ENCODE measurements at places on chromosomes 5 and 9. TPM values are rescaled to one million over a fixed set of nuclear protein-coding genes. Genes with fewer than 3 reads are reported as not detected.

DNA sequence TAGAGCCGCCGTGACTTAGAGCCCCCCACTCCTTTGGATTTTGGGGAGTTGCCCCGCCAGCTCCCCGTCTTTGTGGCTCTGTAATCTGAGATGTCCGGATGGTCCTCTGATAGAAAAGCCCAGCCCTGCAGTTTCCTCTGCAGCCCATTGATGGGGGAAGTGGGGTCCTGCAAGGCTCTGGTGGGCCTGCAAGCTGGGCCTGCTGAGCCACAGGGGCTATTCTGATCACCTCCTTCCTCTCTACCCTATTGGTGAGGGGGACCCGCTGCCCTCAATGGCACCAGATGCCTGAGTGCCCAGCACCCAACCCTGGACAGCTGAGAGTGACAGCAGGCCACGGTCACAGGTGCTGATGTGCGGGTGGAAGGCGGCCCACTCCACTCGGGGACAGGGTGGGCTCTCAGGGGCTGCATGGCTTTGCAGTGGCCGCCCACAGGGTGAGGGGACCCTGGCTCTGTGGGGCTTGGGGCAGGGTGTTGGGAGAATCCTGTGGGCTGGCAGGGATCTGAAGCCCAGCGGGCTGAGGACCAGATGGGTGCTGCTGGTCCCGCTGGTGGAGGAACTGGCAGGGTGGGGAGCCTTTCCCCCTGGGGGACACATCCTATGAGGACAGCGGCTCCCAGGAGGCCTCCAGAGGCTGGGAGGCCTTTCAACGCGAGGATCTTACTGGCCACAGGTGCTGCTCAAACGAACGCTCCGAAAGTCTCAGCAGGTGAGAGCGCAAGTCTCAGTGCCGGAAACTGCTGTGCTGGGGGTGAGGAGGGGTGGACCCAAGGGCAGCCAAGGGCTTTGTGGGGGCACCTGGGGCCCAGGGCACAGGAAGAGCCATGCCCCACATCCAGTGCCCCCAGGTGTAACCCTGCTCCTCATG, 30.0 kb upstream of the LPCAT1 start:
- H3K36me3 ChIP-seq = no peaks in the 10 kb centered on the region
- H3K27me3 ChIP-seq = peaks cover 21% of the 10 kb centered on the region
- peaks cover 3% of the 10 kb centered on the region for H3K4me1 ChIP-seq

DNA sequence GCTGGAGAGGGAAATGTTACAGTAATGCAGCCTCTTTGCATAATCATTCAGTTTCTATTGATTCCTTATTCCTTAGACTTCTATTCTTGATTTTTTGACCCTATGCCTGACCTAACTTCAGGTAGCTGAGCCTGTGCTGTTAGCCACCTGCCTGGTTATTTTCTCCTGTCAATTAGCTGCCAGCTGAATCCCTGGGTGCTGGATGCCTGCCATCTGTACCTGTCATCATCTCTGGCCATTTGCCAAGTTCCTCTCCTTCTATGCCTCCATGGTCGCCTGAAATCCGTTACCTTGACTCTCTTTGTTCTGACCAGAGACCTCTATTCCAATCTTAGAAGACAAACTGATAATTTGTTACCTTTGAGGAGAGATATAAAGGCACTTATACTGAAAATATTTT, 178.3 kb downstream of the CAVIN4 start:
- no peaks in the 10 kb centered on the region for H3K4me1 ChIP-seq
- H3K4me3 ChIP-seq = no peak overlapping the region
- no peak overlapping the region for H3K27ac ChIP-seq
- no peaks in the 10 kb centered on the region for H3K36me3 ChIP-seq

DNA sequence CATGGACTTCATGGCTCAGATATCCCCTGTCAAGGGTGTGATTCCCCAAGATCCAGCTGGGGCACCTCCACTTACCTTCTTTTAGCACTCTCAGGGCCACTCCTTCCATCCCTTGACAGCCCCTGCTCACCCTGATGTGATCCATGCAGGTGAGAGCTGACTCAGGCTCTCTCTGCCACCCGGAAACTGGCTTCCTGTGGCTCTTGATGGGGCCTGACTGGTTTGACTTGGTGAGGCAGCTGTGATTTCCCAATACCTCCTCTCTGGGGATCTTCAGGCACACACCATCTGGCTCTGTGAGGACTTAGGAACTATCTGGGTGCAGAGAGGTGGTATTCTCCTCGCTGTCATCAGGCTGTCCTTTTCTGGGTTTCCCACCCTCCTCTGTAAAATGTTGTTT, 7.9 kb upstream of the FAT2 start:
- H3K27ac ChIP-seq = no peak overlapping the region
- no peaks in the 10 kb centered on the region for H3K36me3 ChIP-seq
- no peaks in the 10 kb centered on the region for H3K4me1 ChIP-seq
- no peak for DNase-seq
- no peak overlapping the region for H3K4me3 ChIP-seq

ZNF484 gene
- total RNA-seq = 8.4 TPM

HEMGN gene
- 0.16 TPM for total RNA-seq

DNA sequence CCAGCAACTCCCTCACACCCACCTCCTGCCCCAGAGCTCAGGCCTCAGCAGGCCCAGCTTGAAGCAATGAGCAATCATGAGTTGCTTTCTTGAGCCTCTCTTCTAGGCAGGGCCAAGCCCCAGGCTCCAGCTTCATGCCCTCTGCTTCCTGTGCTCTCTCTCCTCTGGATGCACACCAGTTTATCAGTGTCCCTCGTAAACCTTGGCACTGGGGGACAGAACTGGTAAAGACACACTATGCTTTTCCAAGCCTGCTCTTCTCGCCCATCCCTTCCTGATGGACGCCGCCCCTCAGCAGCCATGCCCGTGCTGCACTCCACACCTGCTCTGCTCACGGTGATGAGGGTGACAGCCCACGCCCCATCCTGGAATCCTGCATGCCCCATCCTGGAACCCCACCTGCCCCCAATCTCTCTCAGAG, 49.4 kb upstream of the ORM1 start:
- no peak for DNase-seq
- H3K36me3 ChIP-seq = no peaks in the 10 kb centered on the region
- no peaks in the 10 kb centered on the region for H3K27me3 ChIP-seq
- no peak overlapping the region for H3K27ac ChIP-seq
- no peak overlapping the region for H3K4me3 ChIP-seq

DNA sequence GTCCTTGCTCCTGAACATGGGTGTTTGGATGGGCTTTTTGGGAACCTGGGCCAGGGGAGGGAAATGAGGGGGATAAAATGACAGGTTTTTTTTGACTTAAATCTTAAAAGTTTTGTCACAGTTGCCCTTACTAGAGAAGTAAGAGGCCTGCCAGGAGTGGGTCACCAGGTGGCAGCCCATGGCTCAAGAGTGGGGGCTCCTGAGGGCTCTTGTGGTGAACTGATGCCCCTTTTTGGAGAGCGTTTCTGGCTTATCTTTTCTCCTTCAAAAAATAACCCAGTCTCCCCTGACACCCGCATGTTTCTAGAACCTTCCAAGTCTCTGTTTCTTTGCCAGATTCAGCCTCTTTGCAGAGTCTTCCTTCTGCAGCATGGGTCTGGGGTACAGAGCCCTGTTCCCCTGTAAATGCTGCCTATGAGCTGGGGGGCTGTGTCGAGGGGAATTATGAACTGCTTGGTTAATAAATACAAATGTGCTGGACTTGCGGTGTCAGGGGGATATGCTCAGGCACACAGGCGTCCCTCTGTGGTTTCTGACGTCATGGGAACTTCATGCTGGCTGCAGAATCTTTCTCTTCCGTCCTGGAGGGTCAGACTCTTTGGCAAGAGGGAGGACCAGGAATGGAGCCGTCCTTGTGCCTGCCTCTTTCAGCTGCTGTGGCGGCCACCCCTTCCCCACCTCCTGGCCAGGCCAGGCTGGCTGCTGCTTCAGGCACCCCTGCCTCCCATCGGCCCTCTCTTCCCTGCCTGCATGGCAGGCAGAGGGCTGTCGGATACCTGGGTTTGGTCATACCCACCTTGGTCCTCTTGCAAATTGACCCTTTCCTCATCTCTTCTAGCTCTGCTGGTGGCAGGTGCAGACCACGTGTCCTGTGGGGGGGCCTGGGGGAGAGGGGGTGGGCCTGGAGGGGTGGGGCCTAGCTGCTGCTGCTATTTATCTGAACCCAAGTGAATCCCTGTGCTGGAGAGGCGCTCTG, 30.1 kb downstream of the PTPA start:
- no peak for DNase-seq
- peak overlapping the region; percentile 99 for H3K27ac ChIP-seq
- peaks cover 51% of the 10 kb centered on the region for H3K36me3 ChIP-seq
- peaks cover 90% of the 10 kb centered on the region for H3K4me1 ChIP-seq
- peak overlapping the region; percentile 32 for H3K4me3 ChIP-seq

GRCh38 chr5:97628807-97629206, 445.8 kb upstream of the RIOK2 start:
- H3K27ac ChIP-seq = no peak overlapping the region
- no peak overlapping the region for H3K4me3 ChIP-seq
- H3K36me3 ChIP-seq = no peaks in the 10 kb centered on the region
- no peaks in the 10 kb centered on the region for H3K27me3 ChIP-seq
- DNase-seq = no peak
- no peaks in the 10 kb centered on the region for H3K4me1 ChIP-seq

DNA sequence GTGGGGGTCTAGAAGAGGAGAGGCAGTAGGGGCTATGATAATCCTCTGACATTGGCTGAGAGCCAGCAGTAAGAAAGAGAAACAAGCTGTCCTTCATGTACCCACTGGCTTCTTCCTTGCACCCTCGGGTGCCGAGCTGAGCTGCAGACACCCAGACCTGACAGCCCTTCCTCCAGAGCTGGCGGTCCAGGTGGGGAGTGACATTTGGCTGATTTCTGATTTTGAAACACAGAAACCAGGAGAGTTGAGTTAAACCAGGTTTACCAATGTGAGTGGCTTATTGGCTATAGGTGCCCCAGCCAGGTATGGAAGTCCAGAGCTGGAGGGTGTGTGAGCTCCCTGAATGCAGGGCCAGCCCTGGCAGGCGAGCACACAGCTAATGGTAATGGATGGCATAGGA, 59.2 kb downstream of the GADD45G start:
- no peak overlapping the region for H3K27ac ChIP-seq
- H3K36me3 ChIP-seq = no peaks in the 10 kb centered on the region
- H3K4me3 ChIP-seq = no peak overlapping the region
- no peak for DNase-seq

DNA sequence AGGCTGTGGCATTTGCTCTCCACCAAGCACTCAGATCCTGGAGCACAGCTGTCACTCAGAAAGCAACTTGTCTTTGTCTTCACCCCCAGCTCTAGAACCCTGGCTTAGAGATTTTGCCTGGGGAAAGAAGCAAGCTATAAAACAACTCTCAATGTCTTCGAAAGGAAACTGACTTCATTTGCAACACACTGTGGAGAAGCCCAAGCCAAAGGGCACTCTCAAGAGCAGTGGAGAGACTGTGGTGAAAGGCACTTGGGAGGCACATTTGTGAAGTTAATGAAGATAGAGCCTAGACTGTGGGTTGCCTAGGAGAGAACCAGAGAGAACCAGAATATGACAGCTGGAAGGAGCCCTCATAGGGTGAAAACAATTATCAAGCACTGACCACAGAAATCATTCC, 103.4 kb downstream of the CFAP95 start:
- no peak for DNase-seq
- no peak overlapping the region for H3K27ac ChIP-seq
- H3K4me3 ChIP-seq = no peak overlapping the region
- no peaks in the 10 kb centered on the region for H3K36me3 ChIP-seq

IL33 gene
- 48.4 TPM for total RNA-seq

DNA sequence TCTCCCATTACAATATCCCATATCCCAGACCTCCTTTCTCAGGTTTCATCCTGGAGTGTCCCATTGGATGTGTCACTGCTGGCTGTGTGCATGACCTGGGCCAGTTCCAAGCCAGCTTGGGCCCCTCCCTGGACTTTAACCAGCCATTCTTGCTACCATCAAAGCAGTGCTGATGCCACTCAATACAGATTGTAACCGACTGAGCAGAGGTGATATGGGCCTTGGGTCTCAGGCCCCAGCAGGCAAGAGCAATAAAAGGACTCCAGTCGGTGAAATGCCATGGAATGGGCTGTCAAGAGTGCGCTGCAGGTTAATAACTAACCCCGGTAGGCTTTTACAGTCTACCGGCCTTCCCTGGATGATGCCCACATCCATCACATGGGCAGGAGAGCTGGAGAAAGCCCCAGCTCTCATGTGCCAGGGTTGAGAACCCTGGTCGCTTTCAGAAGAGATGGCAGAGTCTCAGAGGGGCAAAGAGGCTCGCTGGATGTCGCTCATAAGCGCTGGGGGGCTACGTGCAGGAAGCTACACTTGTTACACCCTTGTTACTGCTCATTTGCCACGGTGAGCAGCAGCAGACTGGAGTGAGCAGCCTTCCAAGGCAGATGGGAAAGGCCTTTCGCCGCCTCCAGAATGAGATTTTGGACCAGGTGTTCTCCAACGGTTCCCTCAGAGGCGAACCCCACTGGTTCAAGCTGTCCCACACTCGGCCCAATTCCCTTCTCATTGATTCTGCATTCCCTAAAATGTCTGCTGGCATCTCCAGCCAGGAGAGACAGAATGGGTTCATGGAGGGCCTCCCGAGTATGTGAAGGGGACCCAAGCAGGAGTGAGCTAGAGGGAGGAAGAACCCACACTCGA, 13.2 kb downstream of the EPB41L4B start:
- H3K4me3 ChIP-seq = no peak overlapping the region
- H3K27me3 ChIP-seq = no peaks in the 10 kb centered on the region
- no peak overlapping the region for H3K27ac ChIP-seq
- H3K4me1 ChIP-seq = no peaks in the 10 kb centered on the region

EPB41L4A gene
- total RNA-seq = 21.3 TPM

LTC4S gene
- total RNA-seq = 19.6 TPM

SLC1A3 gene
- total RNA-seq = 27.5 TPM

GRCh38 chr9:2742214-2742613, 24.9 kb downstream of the KCNV2 start:
- no peaks in the 10 kb centered on the region for H3K4me1 ChIP-seq
- H3K36me3 ChIP-seq = no peaks in the 10 kb centered on the region
- H3K27me3 ChIP-seq = no peaks in the 10 kb centered on the region
- no peak overlapping the region for H3K27ac ChIP-seq

DNA sequence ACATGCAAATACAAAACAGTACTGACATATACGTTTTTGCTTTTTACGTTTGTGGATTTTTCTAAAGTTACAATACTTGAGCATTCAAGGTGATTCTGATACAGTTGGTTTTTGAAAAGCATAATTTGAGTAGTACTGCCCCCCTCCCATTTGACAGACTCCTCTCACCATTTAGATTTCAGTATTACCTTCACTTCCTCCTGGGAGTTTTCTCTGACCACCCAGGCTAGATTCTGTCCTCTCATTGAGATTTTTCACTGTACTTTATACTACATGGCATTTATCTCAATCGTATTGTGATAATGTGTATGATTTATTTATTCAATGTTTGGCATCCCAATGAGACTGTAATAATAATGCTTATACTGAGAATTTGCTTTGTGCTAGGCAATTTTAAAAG, 32.8 kb upstream of the SMAD5 start:
- H3K27me3 ChIP-seq = no peaks in the 10 kb centered on the region
- no peaks in the 10 kb centered on the region for H3K4me1 ChIP-seq
- H3K4me3 ChIP-seq = no peak overlapping the region
- no peaks in the 10 kb centered on the region for H3K36me3 ChIP-seq
- H3K27ac ChIP-seq = no peak overlapping the region

- H3K4me3 ChIP-seq = no peak overlapping the region
- no peak overlapping the region for H3K27ac ChIP-seq
- no peaks in the 10 kb centered on the region for H3K27me3 ChIP-seq
- H3K4me1 ChIP-seq = peaks cover 9% of the 10 kb centered on the region
- no peak for DNase-seq
Observed at GRCh38 chr5:91266184-91266705, 116.9 kb downstream of the ARRDC3 start.

LHX3 gene
- total RNA-seq = not detected

- H3K36me3 ChIP-seq = no peaks in the 10 kb centered on the region
- H3K4me3 ChIP-seq = no peak overlapping the region
- no peaks in the 10 kb centered on the region for H3K27me3 ChIP-seq
- H3K27ac ChIP-seq = no peak overlapping the region
Observed at GRCh38 chr5:23089286-23089685, 236.1 kb upstream of the CDH12 start.

GRCh38 chr9:94081435-94081834, 2.8 kb upstream of the PTPDC1 start:
- no peaks in the 10 kb centered on the region for H3K36me3 ChIP-seq
